GM04504 (cell line): ENCODE measurements at places on chromosomes 7 and 10.

- peak; percentile 55 for DNase-seq
Observed at GRCh38 chr7:34061149-34061548, 155.8 kb downstream of the BMPER start.

DNA sequence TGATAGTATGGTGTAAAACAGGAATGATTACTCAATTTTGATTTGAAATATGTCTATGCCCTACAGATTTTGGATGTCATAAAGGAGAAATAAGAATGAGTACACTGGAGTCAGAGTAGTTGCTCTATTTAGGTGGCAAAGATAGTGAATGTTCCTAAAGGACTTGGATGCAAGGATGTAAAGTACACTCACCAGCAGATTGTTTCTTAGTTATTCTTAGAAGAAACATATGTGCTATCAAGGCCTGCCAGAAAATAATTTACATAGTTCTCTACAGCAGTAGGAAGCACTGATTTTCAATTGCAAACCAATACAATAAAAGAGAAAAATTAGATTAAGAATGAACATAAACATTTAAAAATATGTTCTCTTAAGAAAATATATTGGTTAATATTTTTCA lies 259.4 kb downstream of the PPP1R3A start:
- DNase-seq = no peak

DNA sequence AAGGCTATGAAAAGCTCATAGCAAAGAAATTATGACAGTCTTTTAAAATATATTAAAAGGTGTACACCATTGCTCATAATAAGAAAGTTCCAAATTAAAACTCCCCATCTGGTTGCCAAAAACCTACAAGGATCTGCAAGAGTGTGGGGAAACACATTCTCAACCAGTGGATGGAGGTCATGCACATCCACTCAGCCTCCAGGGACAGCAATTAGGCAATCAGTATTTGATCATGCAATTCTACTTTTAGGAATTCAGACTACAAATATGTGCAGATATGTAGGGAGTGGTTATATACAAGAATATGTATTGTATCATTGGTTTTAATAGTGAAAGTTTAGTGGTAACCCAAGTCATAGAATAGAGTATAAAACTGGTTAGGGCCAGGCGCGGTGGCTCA lies 157.8 kb downstream of the FGFR2 start:
- no peak for DNase-seq

- no peak for DNase-seq
Observed at GRCh38 chr7:96299496-96299895, 22.4 kb downstream of the SLC25A13 start.

GRCh38 chr10:122713091-122713885 lies 13.6 kb upstream of the C10orf120 start:
- DNase-seq = no peak

- no peak for DNase-seq
Observed at GRCh38 chr7:80498481-80499349, 13.1 kb downstream of the GNAT3 start.

DNA sequence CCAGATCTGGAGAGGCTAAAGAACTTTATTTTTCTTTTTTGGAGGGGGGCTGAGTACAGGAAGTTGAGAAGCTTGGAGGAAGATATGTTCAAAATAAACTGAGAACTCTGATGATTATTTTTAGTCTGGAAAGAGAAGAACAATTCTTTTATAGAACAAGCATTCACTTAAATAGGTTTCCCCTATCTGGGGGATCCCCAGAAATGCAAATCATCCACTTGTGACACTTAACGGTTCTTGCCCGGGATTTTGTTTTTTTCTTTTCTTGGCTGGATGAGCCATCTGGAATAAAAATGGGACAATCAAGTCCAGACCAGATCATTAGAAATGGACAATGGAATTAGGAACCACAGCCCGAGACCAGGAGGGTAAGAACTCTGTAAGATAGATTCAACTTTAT lies 95.9 kb upstream of the EGR2 start:
- no peak for DNase-seq

DNA sequence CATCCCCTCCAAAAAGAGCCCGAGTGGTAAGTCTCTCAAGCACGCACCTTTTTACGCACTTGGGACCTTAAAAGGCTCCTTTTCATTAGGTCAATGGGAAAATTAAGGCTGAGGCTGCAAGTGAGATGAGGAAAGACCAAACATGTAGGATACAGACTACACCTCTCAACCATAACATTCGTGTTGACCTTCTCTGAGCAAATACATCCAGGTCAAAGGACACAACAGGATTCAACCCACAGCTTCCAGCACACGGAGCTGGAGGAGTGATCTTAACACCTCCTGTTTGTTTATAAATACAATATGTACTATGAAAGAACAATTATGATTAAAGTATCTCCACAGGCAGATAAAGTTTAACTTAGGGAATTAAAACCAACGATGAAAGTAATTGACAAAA lies 9.7 kb downstream of the SFMBT2 start:
- no peak for DNase-seq

DNA sequence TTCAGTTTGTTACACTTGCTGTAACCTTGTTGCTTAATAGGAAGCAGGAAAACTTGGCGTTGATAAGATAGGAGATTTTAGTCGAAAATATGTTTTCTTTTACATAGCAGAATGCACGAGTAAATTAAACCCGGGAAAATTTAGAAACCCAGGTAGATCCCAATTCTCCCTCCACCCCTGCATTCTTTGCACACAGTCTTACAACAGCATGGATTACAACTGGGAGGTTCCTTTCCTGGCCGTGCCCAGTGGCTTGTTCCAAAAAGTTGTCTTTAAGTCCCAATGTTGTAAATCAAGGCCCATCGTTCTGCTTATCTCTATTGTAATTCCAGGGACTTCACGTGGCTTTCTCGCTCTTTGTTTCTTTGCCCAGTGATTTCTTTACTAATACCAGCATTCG lies 1.1 kb upstream of the DPY19L1 start:
- no peak for DNase-seq

- DNase-seq = no peak
Observed at GRCh38 chr7:8579661-8580194, 146.3 kb downstream of the NXPH1 start.

DNA sequence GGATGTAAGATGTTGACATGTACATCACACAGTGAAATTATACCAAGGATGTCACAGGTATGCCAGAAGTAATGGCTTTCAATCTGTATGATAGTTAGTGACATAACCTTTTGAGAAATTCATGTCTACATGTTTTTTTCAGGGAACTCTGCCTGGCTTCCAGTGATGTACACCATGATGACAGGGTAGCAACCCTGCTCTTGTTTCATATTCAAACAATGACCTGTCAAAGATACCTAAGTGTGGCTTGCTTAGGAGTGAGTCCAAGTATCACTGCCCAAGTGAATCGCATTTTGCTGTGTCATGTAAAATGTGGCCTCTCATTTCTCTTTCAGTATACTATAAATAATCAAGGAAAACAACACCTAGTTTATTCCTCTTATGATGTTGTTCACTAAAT lies 205.8 kb upstream of the DKK1 start:
- no peak for DNase-seq

GRCh38 chr7:86768394-86768793 lies 124.7 kb downstream of the GRM3 start:
- DNase-seq = no peak

DNA sequence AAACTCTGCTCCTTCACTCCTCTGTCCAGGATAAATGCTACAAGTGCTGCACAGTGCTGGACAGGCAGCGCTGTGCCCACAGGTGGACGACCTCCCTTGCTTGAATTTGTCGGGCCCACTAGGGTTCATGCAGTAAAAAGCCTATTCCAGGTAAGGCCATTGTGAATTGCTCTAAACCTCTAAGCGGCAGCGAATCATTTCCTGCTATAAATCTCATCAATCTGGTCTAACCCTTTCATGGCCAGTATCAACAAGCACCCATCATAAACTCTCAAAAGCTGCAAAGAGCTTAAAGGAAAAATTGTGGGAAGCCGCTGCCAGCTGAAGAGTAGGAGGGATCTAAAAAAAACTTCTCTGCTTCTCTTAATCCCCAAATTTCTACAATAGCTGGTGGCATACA lies 134.2 kb downstream of the SLC25A13 start:
- no peak for DNase-seq

DNA sequence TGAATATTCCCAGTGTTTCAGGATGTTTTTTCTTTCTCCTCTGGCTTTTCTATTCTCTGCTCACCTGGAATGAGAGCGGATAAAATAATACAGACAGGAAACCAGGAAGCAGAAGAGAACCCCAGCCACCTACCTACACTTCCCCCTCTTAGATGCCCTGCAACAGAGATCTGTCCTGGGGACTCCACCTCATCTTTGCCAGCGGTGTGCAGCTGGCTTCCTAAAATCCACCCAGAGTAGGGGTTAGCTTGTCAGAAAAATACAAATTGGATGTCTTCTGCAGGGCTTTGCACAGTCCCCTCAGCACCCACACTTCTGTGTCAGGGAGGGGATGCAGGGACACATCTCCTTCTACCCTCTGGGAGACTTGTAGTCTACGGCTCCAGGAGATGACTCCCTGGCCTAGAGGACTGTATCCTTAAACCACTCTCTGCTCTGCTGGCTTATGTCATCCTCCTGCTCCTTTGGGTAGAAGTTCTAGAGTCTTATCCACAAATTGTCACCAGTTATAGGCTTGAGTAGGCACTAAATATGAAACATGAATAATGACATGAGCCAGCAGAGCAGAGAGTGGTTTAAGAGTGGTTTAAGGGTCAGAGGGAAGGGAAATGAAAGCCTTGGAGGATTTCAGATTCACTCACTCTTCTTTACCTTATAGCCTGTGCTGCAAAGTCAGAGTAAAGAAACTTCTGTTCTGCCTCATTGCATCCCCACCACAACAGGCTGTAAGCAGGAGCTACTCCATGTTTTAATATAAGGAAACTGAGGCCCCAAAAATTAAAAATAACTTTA lies 749.4 kb downstream of the AUTS2 start:
- no peak for DNase-seq

GRCh38 chr7:90536449-90536848 lies 59.7 kb upstream of the CDK14 start:
- DNase-seq = no peak

GRCh38 chr10:35005868-35006267 lies 84.3 kb downstream of the CUL2 start:
- DNase-seq = peak; percentile 99

- DNase-seq = no peak
Observed at GRCh38 chr7:151572136-151572535, 52.4 kb upstream of the RHEB start.

- no peak for DNase-seq
Observed at GRCh38 chr7:128131115-128131514, 99.9 kb upstream of the LRRC4 start.

- no peak for DNase-seq
Observed at GRCh38 chr10:30903397-30904138, 128.1 kb downstream of the ZNF438 start.

- no peak for DNase-seq
Observed at GRCh38 chr10:230758-231157, 95.5 kb downstream of the ZMYND11 start.

GRCh38 chr10:109412353-109412752 lies 511.0 kb downstream of the XPNPEP1 start:
- DNase-seq = no peak

DNA sequence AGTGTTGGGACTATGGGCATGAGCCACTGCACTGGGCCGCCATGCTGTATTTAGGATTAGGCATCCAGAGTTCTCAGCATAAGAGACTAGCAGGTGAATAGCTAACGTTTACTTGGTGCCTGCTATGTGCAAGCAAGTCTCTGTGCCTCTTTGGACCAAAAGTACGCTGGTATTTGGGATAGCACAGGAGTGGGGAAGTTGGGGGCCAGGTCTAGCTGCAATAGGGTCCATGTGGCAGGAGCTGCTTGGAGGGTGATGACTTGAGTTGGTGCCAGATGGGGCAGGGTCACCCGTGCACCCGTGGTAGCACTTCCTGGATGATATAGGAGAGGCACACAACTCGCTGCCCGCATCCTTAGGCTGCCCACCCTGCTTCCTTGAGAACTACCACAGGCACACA lies 22.4 kb downstream of the NACAD start:
- DNase-seq = no peak

DNA sequence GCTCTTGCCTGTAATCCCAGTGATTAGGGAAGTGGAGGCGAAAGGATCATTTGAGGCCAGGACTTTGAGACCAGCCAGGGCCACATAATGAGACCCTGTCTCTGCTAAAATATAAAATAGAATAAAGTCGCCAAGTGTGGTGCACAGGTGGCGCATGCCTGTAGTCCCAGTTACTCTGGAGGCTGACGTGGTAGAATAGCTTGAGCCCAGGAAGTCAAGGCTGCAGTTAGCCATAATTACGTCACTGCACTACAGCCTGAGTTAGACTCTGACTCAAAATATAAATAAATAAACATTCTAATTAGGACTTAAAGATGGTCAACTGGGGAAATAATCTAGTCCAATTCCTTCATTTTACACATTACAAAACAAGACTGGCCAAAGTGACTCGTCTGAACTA lies 768 bp downstream of the CHCHD2 start:
- DNase-seq = peak; percentile 48

DNA sequence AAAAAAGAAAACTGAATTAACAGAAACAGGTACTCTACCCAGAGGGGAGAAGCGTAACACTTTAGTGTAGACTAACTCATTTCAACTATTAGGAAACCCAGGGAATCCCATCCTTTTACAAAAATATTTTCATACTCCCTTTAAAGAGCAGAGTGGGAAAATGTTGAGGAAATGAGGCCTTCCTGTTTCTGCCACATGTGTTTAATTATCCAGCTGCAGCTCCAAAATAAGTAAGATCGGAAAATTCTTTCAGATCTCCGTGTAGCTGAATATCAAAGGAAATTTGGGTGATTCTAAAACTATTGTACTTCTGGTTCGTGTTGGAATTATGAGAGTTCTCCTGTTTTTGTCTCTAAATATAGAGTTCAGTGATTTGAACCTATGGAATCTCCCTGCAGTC lies 58.0 kb upstream of the CAV2 start:
- DNase-seq = peak; percentile 45

DNA sequence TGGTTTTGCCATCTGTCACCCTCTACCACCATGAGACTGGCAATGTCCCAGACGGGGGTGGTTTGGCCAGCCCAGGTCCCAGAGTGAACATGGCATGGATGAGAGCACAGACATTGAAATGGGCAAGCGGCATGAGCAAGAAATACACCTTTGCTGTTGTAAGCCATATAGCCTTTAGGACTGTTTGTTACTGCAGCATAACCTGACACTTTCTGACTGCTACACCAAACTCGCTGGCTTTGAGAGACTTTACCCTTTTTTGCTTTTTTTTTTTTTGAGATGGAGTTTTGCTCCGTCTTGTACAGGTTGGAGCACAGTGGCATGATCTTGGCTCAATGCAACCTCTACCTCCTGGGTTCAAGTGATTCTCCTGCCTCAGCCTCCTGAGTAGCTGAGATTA lies 5.2 kb upstream of the MUC3A start:
- no peak for DNase-seq
